NT2/D1 (cell line): ENCODE measurements at places on chromosomes 2 and 18.

DNA sequence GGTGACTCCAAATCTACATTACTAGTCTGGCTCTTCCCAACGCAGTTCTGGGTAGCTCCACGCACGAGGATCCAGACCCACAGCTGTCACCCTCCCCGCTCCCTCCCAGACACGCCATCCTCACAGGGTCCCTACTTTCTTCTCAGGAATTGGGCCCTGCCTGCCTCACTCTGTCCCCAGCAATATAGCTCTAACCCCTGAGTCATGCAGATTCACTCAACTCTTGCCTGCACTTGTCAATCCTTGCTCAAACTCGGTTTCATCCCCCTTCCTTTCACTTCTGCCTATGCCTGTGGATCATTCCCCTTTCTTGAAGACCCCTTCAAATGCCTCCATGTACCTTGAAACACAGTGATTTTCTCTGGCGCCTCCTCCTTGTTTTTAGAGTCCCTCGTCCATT lies 5.0 kb downstream of the ST8SIA5 start:
- DNase-seq: no peak

DNA sequence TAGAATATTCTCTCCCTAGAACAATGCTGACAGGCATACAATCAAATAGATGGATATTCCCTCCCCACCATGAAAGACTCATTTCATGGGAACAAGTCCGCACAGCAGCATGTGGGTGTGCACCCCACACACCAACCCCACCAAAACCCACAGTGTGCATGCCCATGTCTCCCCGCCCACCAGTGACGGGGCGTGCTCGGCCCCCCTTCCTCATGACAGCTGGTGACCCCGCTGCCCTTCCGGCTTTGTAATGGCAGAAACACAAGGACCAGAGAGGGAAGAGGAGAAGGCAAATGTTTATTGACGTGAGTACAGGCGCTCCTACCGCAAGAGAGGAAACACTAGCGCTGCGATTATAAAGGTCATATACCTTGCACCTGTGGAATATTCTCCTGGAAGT lies 30.8 kb upstream of the ODC1 start:
- no peak for DNase-seq

GRCh38 chr2:240214790-240215675 lies 74.6 kb upstream of the OTOS start:
- DNase-seq: no peak

GRCh38 chr2:85173909-85174308 lies 40.7 kb downstream of the TCF7L1 start:
- DNase-seq: no peak

- no peak for DNase-seq
Observed at GRCh38 chr2:202018950-202019349, 14.7 kb upstream of the FZD7 start.

- no peak for DNase-seq
Observed at GRCh38 chr2:70085711-70086277, 1.5 kb upstream of the PCBP1 start.

- no peak for DNase-seq
Observed at GRCh38 chr2:12064153-12064552, 317.7 kb downstream of the LPIN1 start.

DNA sequence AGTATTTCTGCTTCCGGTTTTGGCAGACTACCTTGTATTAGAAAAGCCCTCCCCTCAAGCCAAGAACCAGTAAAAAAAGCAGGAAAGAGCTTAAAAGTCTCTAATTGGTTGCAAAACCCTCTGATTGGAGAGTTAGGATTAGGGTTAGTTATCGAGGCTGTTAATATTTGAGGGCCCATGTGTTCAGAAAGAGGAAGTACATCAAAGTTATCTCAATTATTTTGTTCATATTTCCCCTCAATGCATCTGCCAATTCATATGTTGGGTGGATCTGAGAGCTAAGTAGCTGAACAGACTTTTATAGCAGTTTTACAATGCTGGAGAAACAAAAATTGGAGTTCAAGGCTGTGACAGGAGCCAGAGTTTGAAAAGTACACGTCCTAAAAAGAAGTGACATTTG lies 43.1 kb upstream of the KLHL14 start:
- DNase-seq: no peak

DNA sequence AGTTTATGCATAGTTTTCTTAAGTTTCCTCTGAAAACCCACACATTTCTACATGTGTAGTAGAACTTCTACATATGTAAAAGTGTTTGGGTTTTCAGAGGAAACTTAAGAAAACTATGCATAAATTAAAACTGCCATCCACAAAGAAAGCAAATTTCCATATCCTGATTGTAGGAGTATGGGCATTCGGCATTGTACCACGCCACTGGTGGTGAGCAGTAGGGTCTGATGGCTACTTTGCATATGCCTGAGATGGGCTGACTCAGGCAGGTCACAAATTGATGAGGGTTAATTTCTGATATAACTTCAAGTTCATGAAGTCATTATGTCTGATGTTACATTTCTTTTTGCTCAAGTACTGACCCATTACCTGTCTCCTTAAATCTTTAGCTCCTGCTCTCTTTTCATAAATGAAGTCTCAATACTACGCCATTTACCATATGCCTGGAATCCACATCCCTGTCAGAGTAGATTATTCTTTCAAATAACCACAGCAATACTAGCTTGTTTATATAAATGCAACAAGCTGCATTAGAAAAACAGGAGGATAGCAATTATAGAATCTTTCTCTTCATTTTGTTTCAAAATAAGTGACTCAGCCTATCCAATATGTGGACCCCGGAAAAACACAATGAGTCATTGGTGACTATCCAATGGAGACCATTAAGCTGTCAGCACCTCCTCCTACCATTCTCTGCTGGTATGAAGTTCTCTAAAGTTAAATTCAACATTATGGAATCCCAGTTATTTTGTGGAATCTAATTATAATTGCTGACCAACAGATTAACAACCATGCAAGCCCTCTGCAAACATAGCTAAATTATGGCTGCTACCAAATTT lies 355.2 kb upstream of the UBE2E3 start:
- no peak for DNase-seq

- DNase-seq: no peak
Observed at GRCh38 chr2:163157891-163158496, 319.4 kb upstream of the KCNH7 start.

GRCh38 chr2:29810956-29811355 lies 110.4 kb downstream of the ALK start:
- no peak for DNase-seq

- no peak for DNase-seq
Observed at GRCh38 chr2:180978903-180979748, 1.3 kb upstream of the UBE2E3 start.

DNA sequence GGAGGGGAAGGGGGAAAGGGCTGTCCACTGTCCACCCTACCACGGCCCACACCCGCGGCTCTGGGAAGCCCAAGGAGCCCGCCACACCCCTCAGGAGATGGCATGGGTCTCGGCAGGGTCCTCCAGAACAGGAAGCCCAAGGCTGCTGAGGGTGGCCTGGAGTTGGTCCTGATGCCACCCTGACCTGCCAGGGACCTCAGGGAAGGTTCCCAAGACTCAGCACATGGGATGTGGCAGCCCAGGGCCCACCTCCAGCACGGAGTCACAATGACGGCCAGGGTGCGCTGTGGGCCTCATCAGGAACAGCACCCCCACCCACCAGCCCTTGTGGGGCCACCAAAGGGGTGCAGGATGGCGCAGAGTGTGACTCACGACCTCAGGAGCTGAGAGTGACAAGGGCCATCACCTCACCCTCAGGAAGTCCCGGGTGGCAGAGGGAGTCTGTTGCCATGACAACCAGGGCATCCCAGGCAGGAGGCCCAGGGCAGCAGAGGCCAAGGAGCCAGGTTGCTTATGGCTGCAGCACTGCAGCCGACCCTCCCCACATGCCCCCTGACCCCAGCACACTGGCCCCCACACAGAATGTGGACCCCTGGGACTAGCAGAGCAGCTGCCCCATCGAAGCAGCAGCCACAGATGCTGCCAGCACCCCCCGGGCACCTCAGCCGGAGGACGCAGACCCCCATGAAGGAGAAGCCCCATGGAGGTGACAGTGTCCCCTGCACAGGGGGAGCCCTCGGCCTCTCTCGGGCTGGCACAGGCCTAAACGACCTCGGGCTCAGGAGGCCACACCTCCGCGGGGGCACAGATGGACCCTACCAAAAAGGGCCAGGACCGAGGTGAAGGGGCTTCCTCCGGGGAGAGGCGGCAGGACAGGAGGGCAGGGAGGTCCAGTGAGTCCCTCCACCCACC lies 34.3 kb downstream of the KIF1A start:
- no peak for DNase-seq

DNA sequence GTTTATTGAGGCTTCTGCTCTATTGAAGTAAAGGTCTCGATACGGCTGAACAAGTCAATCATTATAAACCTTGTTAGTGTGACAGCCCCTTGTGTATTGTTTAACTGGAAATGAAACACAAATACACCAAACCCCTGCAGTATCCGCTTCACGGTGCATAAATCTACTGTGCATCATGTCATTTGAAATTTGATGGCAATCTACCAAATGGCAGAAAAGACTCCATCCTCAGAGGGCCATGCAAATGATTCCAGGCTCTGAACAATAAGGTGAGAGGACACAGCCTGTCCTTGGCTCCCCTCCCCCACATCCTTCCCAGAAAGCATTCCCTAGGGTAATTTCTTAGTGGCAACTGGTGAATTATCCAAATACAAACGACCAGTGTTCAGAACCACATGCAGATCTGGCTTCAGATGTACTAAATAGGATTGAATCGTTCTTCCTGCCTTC lies 80.6 kb downstream of the ADCYAP1 start:
- DNase-seq: no peak

- no peak for DNase-seq
Observed at GRCh38 chr2:127197475-127198385, 22.4 kb downstream of the CYP27C1 start.

DNA sequence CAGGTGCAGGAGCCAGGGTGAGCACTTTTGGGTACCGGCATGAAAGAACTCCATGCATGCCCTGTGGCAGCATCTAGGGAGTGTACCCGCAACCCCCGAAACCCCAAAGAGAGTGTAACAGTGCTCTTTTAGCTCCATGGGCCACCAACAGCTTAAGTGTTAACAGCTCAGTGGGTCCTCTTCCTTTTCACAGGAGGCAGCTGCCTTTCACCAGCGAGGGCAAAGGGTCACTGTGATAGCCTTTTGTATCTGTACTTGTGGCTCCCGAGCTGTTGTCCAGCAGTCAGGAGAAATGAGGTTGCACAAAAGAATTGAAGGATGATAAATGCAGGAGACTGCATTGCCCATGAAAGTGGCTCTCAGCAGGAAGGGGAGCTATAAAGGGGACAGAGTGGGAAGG lies 1166.3 kb upstream of the ACVR2A start:
- DNase-seq: no peak

GRCh38 chr2:172457536-172457935 lies 30.1 kb downstream of the ITGA6 start:
- DNase-seq: no peak

GRCh38 chr2:234967870-234968208 lies 16.0 kb downstream of the SH3BP4 start:
- no peak for DNase-seq

DNA sequence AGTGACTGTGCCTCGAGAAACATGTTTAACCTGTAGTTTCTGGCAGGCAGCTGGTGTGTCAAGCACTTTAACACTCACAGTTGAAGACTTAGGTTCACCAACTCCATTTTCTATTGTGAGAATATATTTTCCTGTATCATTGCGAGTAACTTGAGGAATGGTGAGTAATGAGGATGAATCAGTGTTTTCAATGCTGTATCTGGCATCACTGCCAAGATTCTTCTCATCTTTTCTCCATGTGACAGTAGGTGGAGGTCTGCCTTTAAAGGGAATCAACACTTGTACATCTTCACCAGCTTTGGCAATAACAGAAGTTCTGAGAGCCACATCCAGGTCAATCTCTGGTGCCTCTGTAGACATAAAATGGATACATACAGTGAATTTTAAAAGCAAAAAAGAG lies 72.8 kb downstream of the PLEKHA3 start:
- no peak for DNase-seq

GRCh38 chr2:98736464-98736889 lies 5.5 kb upstream of the MGAT4A start:
- DNase-seq: no peak

DNA sequence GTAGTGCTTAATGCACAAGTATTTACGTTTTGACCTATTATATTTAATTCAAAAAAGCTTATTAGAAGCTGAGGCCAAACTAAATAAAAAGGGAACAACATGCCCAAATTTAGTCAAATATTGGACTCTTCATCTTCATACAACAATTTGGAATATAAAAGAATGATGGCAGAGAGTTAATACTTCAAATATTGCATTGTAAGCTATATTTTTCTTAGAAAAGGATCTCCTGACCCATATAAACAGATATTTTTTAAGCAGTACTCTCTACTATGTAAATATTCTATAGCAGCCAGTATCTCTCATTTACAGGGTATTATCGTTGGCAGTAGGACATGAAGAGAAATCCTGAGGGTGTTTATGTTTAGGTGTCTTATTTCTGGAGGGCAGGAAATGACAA lies 531.2 kb downstream of the NYAP2 start:
- DNase-seq: no peak

GRCh38 chr18:46341986-46342525 lies 237.9 kb downstream of the HAUS1 start:
- DNase-seq: no peak

GRCh38 chr2:100527440-100528015 lies 35.3 kb upstream of the PDCL3 start:
- DNase-seq: no peak

DNA sequence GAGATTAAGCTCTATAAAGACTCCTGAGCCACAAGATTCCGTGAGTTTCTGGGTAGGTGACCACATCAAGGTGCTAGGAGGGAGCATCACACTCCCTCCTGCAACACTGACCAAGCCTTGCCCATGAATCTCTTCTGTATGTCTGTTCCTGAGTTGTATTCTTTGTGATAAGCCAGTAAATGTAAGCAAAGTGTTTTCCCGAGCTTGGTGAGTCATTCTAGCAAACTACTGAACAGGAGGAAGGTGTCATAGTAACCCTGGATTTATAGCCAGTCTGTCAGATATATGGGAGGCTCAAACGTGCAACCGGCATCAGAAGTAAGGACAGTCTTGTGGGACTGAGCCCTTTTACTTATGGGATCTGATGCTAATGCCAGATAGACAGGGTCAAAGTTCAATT lies 346.1 kb upstream of the KYNU start:
- no peak for DNase-seq

GRCh38 chr2:33214436-33214835 lies 262.0 kb upstream of the RASGRP3 start:
- no peak for DNase-seq

- DNase-seq: no peak
Observed at GRCh38 chr18:58858591-58859468, 5.8 kb upstream of the ZNF532 start.

GRCh38 chr2:153971250-153971649 lies 99.5 kb downstream of the GALNT13 start:
- DNase-seq: no peak

GRCh38 chr18:10776493-10776892 lies 250.7 kb downstream of the NAPG start:
- DNase-seq: no peak
